ENCODE measurements at places on chromosomes 6 and 20. TPM values are rescaled to one million over a fixed set of nuclear protein-coding genes. Genes with fewer than 3 reads are reported as not detected.

DNA sequence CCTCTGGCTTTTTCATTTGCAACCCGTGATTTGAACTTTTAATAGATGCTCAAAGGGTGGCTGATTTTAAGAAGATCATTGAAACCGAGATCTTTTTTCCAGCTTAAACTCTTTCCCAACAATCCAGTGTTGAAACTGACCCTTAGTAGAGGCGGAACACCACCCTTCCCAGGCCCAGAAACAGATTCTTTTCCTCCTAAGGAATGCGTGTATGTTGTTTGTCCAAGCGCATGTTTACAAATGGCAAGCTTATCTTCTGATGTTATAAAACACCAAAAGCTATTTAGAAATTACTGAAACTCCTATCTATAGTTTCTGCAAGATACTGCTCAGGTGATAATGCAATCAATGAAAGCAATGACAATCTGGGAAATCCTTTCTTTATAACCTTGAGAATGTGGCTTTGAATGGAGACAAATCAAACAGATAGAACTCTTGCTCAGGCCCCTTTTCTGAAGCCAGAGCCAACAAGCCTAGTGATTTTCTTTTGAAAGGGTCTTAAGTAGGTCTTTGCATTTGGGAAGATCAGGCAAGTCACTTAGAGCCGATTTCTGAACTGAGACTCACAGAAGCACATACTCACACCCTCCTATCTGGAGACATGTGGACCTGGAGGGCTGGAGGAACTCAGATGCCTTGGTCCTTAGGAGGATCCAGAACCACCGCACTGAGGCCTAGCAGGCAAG, 9.1 kb downstream of the BANF2 start:
- DNase-seq: no peak

DNA sequence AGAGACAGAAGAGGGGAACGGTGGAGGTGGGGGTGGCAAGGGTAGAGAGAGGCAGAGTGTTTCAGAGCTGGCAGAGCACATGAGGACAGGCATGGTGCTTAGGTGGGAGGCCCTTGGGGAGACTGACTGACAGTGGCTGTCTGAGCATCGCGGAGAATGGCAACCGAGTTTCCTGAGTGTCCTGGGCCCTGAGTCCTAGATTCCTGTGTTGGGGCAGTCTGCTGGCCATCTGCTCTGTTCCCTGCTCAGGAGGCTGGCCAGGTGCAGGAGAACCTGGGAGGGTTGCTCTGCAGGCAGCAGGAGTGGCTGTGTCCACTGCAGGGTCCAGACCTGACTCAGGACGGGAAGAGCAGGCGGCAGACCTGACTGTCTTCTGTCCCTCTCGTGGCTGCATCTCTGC, 248.9 kb downstream of the LRFN2 start:
- no peak for DNase-seq

Gene EPB41L1
- 0.54 TPM for total RNA-seq

GRCh38 chr20:17344790-17345189, 118.0 kb downstream of the PCSK2 start:
- DNase-seq: no peak

- peak; percentile 86 for DNase-seq
Measured at GRCh38 chr20:38001981-38002380, 31.3 kb downstream of the TTI1 start.

Gene BPIFB4
- total RNA-seq: not detected

Gene PRSS16
- total RNA-seq: 0.49 TPM

DNA sequence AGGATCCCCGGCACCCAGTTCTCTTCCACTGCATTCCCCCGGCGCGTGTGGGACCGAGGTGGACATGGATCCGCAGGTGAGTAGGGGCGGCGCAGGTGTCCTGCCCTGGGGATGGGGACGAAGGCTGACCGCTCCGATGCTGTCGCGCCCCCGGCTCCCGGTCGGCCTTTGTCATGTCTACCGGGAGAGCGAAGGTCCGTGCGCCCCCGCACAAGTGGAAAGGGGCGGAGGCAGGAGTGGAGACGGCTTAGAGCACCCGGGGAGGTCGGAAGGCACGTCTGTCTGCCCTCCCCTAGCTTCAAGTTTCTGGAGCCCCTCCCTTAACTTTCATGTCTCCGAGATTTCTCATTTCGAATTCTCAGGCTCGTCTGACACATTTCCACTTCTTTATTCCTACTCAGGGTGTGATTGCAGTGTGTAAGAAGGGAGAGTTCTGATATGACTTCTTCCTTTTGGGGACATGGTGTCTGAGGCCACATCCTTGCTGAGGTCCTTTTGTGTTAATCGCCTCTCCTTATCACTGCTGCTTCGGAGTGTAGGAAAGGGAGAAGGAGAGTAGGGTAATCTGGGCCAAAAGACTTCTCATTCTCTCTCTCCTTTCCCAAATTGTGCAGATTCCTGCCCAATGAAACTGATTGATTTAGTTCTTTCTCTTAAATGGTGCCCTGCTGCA, 435 bp downstream of the KIFC1 start:
- DNase-seq: peak; percentile 17

DNA sequence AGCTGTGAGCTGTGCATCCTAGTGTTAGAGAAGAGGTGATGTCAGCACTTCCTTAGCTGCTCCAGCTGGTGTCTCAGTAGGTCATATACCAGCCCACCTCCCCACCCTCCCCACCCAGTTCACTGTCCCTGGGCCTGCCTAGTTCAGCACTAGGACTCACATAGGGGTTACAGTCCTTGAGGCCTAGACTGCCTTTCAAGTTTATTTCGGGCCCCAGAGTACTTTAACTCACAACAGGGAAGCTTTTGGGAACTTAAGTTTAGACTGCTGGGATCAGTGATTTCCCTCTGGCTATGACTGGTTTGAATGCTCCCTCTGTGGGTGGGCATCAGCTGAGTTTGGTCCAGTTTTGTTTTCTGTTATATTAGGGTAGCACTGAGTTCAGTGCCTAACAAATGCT, 139.2 kb upstream of the MMS22L start:
- DNase-seq: no peak

Gene ANKRD66
- not detected for total RNA-seq

Gene LINC00237
- total RNA-seq: not detected

Gene PGK2
- not detected for total RNA-seq
